Astrocyte of the spinal cord (primary cell): ENCODE measurements at places on chromosomes 5 and 9.

GRCh38 chr5:18159331-18159730, 525.1 kb downstream of the TAF11L14 start:
- DNase-seq: no peak

- peak; percentile 72 for DNase-seq
Measured at GRCh38 chr5:16552666-16553343, 64.0 kb downstream of the RETREG1 start.

DNA sequence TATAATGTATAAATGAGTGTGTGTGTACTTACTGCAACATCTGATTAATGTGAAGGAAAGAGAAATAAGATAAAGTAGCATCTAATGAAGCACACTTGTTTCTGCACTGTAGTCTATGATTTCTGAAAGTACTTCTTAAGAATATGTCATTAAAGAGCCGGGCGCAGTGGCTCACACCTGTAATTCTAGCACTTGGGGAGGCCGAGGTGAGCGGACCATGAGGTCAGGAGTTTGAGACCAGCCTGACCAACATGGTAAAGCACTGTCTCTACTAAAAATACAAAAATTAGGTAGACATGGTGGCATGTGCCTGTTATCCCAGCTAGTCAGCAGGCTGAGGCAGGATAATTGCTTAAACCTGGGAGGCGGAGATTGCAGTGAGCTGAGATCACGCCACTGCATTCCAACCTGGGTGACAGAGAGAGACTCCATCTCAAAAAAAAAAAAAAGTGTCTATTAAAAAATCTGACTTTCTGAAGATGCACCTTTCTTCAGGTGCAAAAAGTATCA, 556.9 kb downstream of the PTPRD start:
- no peak for DNase-seq

DNA sequence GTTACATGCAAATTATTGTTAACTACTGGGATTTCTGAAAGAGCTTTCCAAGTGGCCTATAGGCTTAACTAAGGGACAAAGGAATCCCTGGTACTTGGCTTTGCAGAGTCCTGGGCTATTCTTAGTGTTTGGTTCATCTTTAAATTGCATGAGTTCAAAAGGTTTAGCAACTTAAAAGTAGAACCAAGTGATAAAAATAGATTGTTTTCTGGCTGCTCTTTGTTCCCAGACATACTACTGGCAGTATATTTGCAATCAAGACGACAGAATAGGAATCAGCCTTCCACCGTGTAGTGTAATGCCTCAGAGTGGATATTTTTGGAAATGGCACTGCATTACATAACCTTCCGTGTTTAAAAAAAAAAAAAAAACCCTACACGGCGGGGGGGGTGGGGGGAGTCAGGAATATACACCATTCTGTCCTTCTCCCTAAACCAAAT, 1.0 kb downstream of the NREP start:
- DNase-seq: peak; percentile 79

DNA sequence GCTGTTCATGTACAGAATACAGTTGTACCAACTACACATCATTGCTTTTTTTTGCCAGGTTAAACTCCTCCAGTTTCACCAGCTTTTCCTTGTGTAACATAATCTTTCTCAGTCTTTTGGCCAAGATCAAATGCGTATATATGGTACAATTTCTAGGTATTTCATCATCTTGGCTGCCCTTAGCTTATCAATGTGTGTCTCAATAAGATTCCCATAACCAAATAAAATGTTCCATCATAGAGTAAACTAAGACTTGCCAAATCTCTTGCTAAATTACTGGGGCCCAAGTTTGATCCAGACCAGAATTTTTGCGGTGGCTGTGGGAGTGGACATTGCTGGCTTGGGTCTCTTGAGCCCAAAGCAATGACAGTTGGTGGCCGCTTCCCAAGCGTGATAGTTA, 24.3 kb upstream of the ERBIN start:
- DNase-seq: no peak

GRCh38 chr5:157273131-157273556, 7.2 kb downstream of the CYFIP2 start:
- DNase-seq: no peak

DNA sequence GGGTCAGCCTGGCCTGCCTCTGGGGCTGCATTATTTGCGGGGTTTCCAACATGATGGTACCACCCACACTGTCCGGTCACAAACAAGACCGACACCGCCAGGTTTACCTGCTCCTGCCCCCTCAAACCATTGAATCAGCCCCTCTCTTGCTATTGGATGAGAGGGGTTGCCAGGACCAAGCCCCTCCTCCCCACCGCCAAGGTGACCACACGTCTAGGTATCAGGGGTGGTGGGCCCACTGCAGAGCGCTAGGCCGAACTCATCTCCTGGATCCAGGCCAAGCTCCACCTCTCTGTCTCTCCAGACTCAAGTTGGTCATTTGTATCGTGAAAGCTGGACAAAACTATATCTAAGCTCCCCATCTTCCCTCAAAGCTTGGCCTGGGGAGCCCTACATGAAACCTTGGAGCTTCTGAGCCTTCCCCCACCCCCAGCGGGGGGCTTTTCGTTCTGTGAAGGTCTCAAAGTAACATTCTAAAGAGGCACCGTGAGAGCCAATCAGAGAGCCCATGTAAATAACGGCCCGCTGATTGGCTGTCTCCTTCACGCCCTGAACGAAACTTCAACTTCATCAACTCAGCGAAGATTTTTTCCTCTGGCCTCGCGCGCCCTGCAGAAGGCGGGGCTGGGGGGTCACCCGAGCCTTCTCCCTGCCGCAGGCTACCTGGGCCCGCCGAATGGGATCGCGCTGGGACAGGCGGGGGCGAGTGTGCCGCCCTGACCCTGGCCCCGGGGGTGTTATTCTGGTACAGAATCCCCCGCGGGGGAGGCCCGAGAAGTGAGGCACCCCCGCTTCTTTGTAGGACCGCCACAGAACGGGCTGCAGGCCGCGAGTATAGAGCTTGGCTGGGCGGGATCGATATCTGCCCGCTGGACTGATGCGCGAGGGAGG, 49.6 kb upstream of the PSD2 start:
- peak; percentile 93 for DNase-seq

DNA sequence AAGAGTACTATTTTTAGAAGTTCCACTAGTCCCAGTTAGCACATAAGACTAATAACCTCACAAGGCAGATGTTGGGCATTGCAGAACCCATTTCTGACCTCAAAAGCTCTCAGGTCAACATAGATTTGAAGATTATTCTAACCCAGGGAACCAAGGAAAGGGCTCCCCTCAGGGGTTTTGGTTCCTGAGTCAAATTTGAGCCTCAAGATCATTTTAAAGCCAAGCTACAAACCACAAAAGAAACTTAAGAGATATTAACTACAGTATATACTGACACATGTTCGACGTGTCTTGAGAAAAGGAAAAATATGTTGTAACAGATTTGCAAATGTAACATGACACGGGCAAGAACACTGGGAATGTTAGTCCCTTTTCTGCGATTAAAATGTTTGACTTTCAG, 88.6 kb downstream of the GNAQ start:
- no peak for DNase-seq

DNA sequence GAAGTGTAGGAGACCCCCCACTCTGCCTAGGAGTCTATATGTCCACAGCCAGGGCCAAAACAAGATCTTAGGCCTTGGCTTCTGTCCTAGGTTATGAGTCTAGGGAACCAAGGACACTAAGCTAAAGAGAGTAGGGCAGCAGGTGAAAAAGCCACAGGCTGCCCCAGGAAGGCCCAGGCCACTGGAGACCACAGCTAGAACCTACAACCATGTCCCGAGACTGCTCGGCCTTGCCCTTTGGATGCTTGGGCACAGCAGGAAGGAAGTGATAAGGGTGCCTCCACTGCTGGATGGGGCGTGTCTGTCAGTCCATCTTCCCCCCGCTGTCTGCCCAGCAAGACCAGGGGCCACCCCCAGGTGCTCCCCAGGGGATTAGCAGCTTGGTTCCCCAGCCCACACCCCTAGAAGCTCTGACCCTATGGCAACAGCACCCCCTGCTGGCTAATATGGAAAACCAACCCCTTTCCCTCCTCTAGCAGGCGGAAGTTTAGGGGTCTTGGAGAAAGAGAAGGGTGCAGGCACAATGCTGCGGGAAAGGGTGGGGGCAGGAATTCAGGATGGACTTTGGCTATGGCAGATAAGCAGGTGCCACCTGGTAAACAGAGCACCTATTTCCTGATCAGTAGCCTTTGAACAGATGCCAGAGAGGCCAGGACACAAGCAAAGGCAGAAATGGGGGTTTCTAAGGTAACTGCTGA, 10.5 kb upstream of the IRF1 start:
- peak; percentile 53 for DNase-seq

DNA sequence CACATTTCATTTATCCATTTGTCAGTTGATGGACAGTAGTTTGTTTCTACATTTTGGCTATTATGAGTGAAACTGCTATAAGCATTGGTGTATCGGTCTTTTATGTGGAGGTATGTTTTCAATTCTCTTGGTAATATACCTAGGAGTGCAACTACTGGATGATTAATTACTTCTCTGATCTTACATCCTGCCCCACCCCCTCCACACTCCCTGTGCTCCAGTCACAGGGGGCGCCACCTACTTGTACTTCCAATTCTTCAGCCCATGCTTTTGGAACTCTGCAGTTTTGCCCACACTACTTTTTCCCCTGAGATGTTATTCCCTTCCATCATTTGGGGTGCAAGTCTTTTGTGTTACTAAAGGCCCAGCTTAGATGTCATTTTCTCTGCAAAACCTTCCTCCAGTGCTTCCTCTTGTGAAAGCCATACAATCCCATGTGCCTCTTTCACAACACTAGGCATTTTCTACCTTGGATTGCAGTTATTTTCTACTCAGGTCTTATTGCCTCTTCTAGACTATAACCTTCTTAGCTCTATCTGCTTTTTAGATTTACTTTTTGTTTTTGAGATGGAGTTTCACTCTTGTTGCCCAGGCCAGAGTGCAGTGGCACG, 42.1 kb downstream of the SEC61B start:
- no peak for DNase-seq

DNA sequence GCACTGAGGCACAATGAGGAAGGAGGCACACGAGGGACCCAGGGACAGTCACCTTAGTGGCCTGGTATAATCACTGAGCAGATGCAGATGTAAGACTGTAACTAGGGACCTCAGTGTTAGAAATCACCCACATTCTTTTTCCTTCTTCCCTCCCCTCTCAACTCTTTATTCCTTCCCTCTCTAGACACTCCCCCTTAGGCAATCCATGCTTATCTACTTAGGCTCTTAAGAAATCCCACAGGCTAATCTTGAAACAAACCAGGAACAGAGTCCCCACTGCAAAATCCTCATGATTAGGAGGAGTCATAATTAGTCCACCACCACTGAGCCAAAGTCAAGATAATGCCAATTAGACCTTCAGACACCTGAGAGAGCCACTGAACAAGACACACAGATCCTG, 84.7 kb downstream of the ELAVL2 start:
- DNase-seq: no peak

DNA sequence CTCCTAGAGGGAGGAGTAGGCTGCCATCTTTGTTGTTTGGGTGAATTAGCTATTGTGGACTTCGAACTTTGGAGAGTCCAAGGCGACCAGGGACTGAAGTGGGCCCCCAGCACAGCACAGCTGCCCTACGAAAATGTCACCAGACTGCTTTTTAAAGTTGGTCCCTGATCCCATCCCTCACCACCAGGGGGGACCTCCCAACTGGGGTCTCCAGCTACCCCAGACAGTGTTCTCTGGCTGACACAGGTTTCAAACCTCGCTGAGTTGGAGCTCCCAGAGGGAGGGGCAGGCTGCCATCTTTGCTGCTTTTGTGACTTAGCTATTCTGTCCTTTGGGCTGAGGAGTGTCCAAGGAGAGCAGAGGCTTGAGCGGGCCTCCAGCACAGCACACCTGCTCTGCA, 45.7 kb upstream of the ADRB2 start:
- no peak for DNase-seq

GRCh38 chr5:178180141-178180863, 6.9 kb downstream of the GMCL2 start:
- DNase-seq: no peak

DNA sequence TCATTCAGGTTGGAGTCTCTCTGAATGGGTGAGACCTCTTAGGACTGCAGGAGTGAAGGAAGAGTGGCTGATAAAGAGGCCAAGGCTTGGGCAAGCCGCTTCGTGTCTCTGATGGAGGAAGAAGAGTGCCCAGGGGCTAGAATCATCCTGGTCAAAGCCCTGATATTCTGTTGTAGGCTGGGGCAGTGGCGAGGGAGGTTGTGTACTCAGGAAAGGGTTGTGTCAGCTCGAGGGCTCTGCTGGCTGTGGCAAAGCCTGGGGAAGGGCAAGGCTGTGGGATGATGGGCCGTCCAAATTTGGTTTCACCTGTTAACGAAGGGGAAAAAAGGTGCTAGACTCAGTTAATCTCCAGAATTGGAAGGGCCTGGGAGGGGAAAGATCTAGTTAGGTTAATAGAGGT, 2.4 kb upstream of the TRMT10B start:
- DNase-seq: no peak

GRCh38 chr9:110405858-110406443, 68.3 kb upstream of the TXNDC8 start:
- no peak for DNase-seq

GRCh38 chr5:104952876-104953275, 1390.3 kb upstream of the NUDT12 start:
- DNase-seq: no peak

GRCh38 chr9:116237456-116237855, 83.9 kb downstream of the PAPPA start:
- DNase-seq: no peak
